ENCODE measurements at places on chromosomes 7 and 10.

GRCh38 chr7:117803476-117803875 is 69.8 kb downstream of the CTTNBP2 start:
- DNase-seq: no peak

- DNase-seq: no peak
These were observed 51.5 kb upstream of the MKLN1 start for GRCh38 chr7:131276190-131276589.

DNA sequence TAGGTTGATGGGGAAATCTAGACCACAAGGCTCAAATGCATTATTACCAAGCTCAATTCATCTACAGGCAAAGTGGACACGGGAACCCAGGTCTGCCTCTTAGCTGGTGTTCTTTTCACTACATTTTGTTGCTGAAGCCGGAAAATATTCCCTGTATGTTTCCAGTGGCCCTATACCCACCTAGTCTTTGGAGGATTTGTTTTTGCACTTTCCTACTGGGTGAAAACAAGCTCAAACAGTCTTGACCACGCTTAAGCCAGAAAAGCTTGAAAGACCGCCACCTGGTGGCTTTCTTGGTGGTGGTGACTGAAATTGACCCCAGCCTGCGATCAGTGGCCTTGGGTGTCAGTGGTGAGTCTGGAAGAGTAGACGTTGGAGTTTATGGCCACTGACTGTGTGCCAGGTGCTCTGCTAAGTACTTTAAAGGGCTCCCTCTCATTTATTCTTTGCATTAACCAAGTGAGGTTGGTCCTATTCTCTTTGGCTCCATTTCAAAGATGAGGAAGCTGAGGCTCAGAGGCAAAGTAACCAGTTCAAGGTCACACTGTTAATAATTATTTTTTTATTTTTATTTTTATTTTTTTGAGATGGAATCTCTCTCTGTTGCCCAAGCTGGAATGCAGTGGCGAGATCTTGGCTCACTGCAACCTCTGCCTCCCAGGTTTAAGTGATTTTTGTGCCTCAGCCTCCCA is 11.1 kb upstream of the CRTAC1 start:
- DNase-seq: peak; percentile 69

GRCh38 chr7:111690364-111691111 is 128.2 kb upstream of the IMMP2L start:
- no peak for DNase-seq

- no peak for DNase-seq
These were observed 43.2 kb upstream of the GSAP start for GRCh38 chr7:77459311-77459726.

- DNase-seq: no peak
These were observed 13.5 kb downstream of the REEP3 start for GRCh38 chr10:63534723-63535122.

- DNase-seq: no peak
These were observed 586.6 kb upstream of the MKI67 start for GRCh38 chr10:128712661-128713400.

DNA sequence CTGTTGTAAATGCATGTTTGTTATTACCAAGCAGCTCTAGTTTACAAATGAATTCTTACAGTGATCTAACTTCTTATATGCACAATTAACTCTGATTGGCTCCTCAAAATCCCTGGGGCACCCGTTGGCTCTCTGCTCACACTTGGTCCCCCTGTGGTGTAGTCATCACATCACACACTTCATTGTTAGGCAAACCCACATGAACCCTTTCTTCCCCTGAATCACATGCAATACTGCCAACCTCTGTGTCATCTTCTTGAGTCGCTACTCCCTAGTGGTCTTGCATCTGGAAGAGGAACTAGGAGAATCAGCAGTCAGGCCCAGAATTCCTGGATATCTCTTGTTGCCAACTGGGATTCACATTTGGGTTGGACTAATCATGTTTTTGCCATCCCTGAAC is 73.1 kb downstream of the CD36 start:
- peak; percentile 4 for DNase-seq

GRCh38 chr7:78329001-78329655 is 530.6 kb downstream of the PHTF2 start:
- DNase-seq: no peak

- no peak for DNase-seq
These were observed 442.1 kb upstream of the NRP1 start for GRCh38 chr10:33776419-33777070.

DNA sequence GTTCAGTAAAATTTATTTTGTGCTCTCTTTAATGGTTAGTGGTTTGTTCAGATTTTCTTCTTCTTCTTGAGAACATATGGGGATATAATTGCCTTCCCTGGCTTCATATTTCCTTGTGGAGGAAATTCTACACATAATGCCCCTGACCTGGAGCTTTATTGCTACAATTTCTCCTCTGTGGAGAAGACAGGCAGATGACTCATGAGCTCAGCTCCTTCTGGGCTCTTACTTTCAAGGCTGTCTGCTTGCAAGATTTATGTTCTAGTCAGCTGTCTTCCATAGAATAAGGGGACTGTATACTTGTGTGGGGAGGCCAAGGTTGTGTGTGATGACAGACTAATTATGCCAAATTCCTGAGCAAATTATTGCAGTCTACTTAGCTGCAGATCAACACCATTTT is 1.6 kb downstream of the LRRD1 start:
- no peak for DNase-seq

DNA sequence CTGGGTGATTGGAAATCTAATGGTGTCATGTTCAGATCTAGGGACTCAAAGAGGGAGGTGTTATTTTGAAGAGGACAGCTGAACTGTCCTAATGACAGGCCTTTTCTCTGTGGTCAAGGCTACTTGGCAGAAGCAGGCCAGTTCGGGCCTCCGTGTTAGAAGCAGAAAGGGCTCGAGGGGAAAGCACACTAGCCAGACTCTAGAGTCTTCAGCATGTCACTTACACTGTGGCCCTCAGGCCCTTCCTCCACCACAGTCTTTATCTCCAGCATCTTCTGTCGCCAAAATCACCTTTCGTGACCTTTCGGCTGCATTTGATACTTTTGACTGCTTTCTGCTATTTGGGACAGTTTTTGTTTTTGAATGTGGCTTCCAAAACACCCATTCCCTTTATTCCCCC is 123.3 kb downstream of the CNNM2 start:
- no peak for DNase-seq

DNA sequence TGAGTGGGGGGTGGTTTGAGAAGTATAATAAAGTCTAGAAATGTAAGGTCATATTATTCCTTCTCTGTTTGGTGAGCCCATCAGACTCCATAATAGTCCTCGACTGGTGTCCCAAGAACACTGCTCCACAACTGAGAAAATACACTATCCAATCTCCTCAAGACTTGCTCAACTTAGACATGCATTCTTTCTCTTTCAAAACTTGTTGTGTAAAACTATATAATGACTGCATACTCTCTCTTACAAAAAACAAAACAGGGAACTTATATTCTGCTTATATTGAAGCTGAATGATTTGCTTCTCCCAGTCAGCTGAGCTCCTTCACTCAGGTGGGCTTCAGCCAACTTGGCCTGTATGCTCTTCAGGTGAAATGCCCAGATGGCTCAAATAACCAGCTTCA is 204.7 kb downstream of the ZNF365 start:
- no peak for DNase-seq

DNA sequence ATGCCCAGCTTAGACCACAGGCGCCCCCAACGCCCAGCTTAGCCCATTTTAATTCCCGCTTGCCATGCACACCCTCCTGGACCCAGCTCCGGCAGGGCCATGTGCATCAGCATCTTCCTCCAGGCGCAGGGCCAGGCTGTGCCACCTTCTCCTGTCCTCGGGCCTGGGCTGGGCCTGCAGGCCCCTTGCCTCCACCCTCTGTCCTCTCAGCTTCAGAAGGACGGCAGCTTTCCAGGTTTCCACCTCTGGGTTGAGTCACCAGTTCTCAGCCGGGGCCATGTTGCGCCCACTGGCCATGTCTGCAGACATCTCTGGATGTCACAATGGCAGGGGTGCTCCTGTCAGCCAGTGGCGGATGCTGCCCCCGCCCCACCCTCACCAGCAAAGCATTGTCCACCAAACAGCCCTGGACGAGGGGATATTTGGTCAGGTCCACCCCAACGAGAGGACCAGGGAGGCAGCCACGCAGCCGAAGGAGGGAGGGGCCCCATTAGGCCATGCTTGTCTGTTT is 59.1 kb upstream of the NKX6-2 start:
- no peak for DNase-seq

- DNase-seq: no peak
These were observed 97.8 kb upstream of the PPP2R2D start for GRCh38 chr10:131802996-131803395.

GRCh38 chr7:99407872-99408378 is 472 bp downstream of the PDAP1 start:
- peak; percentile 80 for DNase-seq

- no peak for DNase-seq
These were observed 53.4 kb downstream of the EGFR start for GRCh38 chr7:55072251-55072650.

DNA sequence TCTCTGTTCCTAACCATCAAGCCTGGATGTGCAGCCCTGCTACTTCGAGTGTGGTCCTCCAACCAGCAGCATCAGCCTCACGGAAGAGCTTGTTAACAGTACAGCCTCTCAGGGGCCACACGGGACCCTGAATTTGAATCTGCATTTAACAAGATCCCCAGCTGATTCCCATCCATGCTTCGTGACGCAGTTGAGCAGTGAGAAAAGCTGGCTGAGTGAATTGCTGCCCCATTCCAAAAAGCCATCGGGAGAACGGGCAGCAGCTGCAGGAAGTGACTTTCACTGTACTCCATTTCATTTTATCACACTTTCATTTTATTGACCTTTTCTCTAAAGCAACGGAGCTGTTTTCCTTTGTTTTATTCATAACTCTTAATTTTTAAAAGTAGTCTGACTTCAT is 22.5 kb downstream of the FAM171A1 start:
- no peak for DNase-seq

DNA sequence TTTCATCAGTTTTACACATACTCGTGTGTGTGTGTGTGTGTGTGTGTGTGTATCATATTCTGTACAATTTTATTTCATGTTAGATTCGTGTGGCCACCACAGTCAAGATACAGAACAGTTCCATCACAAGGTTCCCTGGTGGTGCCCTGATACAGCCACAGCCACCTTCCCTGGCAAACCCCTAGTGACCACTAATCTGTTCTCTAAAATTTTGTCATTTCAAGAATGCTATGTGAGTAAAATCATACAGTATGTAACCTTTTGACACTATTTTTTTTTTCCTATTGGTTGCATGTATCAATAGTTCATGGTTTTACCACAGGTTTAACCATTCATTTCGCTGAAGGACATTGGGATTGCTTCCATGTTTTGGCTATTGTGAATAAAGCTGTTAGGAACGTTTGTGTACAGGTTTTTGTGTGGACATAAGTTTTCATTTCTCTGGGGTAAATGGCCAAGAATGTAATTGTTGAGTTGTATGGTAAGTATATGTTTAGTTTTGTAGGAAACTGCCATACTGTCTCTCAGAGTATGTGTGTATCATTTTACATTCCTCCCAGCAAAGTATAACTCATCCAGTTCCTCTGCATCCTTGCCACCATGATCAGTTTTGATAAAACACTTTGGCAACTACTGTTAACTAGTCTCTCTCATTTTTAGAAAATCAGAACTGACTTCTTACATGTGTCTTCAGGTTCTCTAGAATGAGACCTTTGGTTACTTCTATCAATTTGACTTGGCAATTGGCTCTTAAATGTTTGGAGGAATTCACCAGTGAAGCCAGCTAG is 20.6 kb downstream of the KLHDC10 start:
- no peak for DNase-seq

- no peak for DNase-seq
These were observed 76.6 kb downstream of the TCF7L2 start for GRCh38 chr10:113026679-113027078.

GRCh38 chr7:85014936-85015660 is 171.8 kb downstream of the SEMA3D start:
- no peak for DNase-seq

GRCh38 chr10:124349996-124350280 is 68.8 kb downstream of the OAT start:
- no peak for DNase-seq

DNA sequence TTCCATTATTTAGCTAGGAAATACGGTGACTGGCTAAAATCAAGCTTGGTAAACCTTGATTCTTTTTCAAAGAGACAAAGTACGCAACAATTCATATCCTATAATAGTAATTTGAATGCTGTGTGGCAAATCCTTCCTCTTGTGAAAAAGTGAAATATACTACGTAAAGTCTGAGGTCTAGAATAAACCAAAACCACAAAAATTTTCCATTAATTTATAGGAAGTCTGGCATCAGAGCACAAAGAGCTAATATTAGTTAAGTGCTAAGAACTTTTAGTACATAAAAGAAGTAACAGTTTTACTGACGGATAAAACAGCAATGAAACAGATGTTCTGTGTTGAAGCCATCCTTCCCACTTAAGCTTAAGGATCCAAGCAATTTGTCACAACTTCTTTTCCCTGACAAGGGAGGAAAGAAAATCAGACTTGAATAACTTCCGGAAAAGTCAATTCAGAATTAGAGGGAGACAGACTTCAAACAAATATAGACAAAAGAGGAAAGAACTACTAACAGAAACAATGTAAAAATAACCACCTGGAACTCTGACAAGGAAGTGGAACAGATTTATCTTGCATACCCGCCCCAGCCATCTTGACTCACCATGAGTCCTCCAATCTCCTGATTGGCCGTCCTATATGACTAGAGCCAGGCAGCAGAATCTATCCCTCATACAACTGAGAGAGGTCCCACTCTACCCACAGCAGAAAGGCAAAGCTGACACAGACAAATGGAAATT is 34.6 kb downstream of the RHEB start:
- peak; percentile 41 for DNase-seq

DNA sequence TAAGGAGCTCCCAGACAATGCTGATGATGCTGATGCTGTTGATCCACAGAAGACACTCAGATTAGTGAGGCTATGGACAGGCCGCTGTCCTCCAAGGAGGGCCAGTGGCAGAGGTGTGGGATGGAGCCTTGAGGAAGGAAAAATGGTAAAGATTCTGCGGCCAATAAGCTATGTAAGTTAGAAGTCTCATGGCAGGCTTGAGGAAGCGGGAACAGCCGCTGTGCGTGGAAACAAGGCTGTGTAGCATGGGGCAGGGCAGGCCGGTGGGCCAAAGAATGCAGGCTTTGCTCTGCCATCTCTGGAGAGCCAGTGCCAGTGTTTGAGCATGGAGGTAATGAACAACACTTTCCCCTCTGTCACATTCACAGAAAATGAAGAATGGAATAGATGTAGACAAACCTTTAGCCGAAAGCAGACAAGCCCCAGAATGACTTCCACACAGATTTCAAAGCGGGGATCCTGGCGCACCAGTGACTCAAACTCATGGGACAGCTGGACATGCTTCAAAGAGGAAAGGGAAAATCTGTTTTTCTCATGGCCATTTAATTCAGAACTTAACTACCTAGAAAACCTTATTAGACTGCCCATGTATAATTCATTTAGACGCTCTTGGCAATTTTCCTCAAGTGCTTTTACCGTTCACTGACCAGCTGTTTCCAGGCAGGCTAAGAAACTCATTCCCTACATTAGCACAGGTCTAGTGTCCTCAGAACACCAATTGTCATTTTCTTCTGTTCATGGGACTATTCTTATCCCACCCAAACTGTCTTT is 16.9 kb upstream of the FIGNL1 start:
- no peak for DNase-seq

DNA sequence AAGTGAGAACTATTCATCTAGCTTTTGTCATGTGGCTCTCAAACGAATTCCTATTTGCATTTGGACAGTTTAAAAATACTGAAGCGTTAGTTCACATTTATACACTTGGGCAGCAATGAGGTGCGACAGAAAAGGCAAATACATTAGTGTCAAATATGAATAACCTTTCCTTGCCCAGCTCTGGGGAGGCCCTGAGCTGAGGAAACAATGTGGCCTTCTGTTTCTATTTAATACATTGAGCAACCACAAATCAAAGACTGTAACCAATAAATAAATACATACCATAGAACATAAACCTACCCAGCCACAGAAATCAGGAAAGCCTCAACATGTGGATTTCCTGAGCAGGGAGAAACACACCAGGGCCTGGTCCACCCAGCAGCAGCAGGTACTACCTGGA is 585.2 kb downstream of the PARD3 start:
- no peak for DNase-seq
